ENCODE measurements at places on chromosomes 1 and 21.
A peak's percentile ranks its signal among the peaks of the same experiment; 100 is the strongest.

GRCh38 chr21:45848331-45848730 lies 133.2 kb upstream of the COL6A1 start:
- DNase-seq, result no peak

- peak; percentile 5 for DNase-seq
Observed at GRCh38 chr1:186681121-186681520, 898 bp upstream of the PTGS2 start.

GRCh38 chr1:6695868-6696267 lies 5.7 kb downstream of the DNAJC11 start:
- peak; percentile 11 for DNase-seq

GRCh38 chr1:94636624-94637023 lies 95.1 kb upstream of the F3 start:
- DNase-seq, result peak; percentile 77

- DNase-seq, result peak; percentile 84
Observed at GRCh38 chr1:37323486-37324377, 150.6 kb upstream of the ZC3H12A start.

DNA sequence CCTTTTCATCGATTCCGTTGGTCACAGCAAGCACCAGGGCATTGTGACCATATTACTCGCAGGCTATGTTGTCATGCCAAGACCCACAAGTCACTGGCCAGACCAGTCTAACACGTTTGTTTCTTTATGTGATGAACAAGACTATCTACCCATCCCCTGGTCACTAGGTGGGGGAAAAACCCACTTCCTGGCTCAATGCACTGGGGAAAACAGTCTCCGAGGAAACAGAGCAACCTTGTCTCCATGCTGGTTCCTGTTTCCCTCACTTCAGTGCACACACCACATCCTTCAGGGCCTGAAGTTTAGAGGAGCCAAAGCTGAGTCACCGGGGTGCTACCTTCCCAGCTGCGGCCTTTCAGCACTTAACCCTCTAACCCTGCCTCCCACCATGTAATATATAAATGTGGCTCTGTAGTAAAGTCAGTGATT lies 20.9 kb downstream of the ERICH3 start:
- DNase-seq, result no peak

- DNase-seq, result no peak
Observed at GRCh38 chr1:245750261-245750660, 595.5 kb downstream of the KIF26B start.

Data from mesendoderm (in vitro differentiated cells).